ENCODE measurements at places on chromosomes 2 and 18. TPM values are rescaled to one million over a fixed set of nuclear protein-coding genes. Genes with fewer than 3 reads are reported as not detected.

The STPG4 gene
- not detected for polyA plus RNA-seq

The SIX3 gene
- not detected for polyA plus RNA-seq

The MOCOS gene
- polyA plus RNA-seq: 48.1 TPM

The PDCL3 gene
- polyA plus RNA-seq: 23.4 TPM

The TXNDC2 gene
- polyA plus RNA-seq: not detected

The ACVR1C gene
- polyA plus RNA-seq: 0.98 TPM

The C2orf81 gene
- polyA plus RNA-seq: 0.46 TPM

The MAPRE3 gene
- polyA plus RNA-seq: 26.5 TPM

- no peak for DNase-seq
These were observed 394.4 kb downstream of the SPAG16 start for GRCh38 chr2:213678437-213679218.

DNA sequence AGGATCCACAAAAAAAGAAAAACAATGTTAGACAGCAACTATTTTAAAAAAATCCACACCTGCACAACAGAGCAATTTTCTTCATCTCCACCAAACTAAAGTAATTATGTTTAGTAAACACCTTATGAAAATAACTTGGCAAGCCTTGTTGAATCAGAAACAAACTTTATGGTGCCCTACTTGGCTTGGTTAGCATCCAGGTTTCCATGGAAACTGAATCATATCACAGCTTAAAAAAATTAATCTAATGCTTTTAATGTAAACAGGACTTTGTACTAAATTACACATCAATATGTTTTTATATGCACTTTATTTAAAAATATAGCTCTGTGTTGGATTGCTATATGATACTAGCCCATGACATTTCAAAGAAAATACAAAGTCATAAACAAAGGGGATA lies 1882.4 kb downstream of the SUCLG1 start:
- DNase-seq: no peak

- DNase-seq: no peak
These were observed 6.5 kb upstream of the IL1R2 start for GRCh38 chr2:101985101-101985792.

DNA sequence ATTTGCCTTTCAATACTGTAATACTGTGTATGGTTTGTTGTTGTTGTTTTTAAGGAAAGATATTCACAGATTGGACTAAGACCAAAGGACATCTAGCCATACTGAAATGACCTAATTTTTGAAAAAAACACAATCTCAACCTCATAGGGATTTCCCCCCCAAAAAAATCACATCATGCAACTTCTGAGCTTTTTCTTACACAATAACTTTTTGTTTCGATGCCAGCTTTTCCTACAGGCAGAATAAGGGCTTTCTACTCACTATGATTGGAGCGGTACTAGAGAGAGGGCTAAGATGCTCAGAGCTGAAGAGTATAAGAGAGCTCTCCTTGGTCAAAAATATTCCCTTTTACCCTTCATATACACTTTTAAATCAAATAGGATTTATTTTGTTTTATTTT lies 32.4 kb upstream of the SLC3A1 start:
- DNase-seq: no peak

DNA sequence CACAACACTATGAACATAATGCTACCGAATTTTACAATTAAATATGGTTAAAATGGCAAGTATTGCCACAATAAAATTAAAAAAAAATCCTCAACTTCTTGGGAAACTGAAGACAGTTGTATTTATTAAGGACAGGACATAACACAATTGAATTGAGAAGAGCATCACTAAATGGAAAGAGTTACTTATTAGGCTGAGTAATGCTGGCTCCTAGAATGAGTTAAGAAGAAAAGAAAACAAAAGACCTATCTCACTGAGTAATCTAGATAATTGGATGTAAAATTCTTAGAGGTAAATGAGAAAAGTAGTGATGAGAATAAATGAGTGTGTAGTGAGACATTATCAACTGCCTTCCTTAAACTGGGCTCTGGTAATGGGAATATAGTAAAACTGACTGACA lies 121.7 kb downstream of the FSIP2 start:
- DNase-seq: no peak

DNA sequence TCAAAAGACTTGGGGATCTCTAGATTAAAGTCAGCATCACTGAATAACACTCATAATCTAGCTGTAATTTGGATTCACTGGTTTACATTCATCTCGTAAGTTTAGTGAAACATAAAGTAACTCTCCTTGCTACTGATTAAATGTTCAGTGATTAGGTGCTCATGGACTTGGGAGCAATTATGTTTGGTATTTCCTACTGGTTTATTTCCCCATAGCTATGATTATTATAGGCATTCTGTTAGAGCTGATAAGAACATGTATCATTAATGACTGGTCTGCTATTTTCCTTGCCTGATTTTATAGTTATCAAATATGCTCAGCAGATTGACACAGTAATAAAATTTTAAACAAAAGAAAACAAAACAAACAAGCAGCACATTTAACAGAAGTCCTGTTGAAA lies 334.7 kb upstream of the SLC8A1 start:
- no peak for DNase-seq

DNA sequence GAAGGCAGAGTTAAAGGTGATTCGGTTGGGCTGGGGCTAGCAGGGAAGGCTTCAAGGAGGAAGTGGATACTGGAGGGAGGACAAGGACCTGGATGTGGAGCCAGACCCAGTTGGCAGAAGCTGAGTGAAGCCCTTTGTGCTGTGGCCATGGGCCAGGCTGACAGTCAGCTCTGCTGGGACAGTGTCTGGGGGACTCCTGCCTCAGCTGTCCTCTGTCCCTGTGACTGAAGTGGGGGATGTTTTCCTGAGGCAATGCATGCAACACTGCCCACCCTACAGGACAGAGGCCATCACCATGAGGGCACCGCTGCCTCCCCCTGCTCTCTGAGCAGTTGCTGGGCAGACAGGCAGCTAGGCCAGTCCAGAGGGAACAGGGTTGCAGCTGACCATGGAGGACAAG lies 40.0 kb downstream of the ST8SIA5 start:
- no peak for DNase-seq

- DNase-seq: peak; percentile 68
These were observed 313.8 kb downstream of the PDE11A start for GRCh38 chr2:177758591-177759371.

- DNase-seq: no peak
These were observed 14.4 kb downstream of the CLEC4F start for GRCh38 chr2:70806013-70806412.

- DNase-seq: no peak
These were observed 469.6 kb downstream of the PID1 start for GRCh38 chr2:228801451-228801850.

- no peak for DNase-seq
These were observed 19.4 kb downstream of the STARD6 start for GRCh38 chr18:54338230-54338629.

GRCh38 chr18:11982981-11983380 lies 1.7 kb downstream of the IMPA2 start:
- DNase-seq: no peak

DNA sequence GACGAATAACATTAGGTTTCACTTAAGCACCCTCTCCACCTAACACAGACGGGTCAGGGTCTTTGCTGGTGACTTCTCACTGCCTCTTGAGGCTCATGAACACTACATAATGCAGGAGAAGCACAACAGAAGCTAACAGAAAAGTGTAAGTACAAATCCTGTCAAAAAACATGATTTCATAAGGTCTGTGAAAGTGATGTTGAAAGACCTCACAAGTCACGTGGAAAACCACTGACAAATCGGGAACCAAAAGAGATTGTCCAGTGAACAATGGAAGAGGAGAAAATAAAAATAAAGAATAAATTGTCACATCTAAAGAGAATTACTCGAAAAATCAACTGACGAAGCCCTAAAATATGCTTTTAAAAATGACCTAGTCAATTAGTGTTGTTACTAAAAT lies 14.0 kb downstream of the PSD4 start:
- DNase-seq: no peak

DNA sequence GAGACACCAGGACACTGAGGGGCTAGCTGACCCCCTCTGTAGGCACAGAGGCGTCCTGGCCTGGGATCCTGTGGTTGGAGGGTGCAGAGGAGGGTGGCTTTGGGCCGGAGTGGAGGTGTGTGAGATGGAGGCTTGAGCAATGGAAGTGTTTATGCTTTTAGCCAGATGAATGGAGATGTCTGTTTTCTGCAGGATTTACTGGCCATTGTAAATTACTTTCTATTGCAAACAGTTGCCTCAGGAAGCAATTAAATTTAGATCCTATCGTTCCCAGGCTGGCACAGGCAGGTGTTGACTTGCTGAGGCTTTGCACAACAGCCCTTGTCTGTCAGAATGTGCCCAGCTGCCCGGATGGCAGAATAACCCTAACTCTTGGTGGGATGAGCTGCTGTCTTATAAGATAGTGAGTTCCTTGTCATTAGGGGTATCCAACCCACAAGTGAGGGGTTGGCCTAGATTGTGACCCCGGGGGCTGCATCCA lies 1.8 kb upstream of the ARID5A start:
- no peak for DNase-seq

DNA sequence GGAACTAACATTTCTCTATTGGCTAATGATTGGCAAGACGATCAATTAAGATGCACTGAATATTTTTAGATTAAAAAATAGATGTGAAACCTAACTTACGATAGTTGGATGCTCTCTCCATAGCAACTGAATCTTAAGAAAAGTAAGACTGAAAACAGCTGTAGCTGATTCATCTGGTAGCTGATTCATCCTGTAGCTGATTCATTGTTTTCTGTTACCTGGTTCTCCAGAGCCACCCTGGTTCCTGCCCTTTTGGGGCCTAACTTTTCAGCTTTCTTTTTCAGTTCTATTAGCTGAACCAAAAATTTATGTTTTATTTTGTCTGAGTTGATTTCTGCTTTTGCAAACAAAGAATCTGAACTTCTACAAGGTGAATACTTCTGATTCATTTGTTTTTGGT lies 22.7 kb upstream of the SPR start:
- no peak for DNase-seq

GRCh38 chr18:24818441-24818840 lies 358.0 kb downstream of the HRH4 start:
- no peak for DNase-seq

DNA sequence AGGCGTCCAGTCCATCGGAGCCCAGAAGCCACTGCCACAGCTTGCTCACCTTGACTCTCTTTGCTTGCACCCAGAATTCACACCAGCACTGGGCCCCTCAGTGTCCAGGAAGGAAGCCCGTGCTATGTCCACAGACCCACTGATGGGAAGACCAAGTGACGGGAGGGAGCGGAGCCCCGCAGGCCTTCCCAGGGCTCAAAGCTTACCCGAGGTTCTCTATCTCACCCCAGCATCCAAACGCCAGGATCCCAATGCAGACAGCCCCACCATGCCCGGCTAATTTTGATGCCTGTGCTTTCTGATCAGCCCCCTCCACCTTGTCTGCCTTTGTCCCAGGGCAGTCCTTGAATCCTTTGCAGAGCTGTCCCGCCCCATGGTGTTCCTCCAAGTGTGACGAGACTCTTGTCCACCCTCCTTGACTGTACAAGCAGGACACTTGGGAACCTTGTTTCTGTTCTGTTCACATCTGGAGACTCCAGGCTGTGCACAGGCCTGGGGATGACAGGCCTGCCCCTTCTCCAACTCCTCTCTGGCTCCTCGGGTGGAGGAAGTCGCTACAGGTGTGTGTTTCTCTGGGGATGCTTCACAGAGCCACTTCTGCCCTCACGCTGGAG lies 12.0 kb downstream of the NPPC start:
- no peak for DNase-seq

DNA sequence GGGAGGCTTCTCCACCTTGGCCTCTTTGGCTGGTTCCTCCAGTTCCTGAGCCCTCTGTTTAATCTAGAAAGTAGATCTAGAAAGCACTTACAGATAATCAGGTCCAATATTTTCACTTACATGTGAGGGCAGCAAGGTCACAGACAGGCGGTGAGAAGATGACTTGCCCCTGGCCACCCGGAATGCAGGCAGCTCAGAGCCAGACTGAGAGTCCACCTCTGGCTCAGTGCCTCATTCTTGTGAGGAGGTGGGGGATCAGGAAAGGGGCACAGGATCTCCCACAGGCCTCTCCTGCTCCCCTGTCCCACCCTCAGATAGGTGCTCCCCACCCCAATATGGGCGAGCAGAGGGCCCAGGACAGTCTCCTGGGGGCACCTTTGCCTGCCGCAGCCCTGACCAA lies 5.8 kb downstream of the WNT6 start:
- no peak for DNase-seq

DNA sequence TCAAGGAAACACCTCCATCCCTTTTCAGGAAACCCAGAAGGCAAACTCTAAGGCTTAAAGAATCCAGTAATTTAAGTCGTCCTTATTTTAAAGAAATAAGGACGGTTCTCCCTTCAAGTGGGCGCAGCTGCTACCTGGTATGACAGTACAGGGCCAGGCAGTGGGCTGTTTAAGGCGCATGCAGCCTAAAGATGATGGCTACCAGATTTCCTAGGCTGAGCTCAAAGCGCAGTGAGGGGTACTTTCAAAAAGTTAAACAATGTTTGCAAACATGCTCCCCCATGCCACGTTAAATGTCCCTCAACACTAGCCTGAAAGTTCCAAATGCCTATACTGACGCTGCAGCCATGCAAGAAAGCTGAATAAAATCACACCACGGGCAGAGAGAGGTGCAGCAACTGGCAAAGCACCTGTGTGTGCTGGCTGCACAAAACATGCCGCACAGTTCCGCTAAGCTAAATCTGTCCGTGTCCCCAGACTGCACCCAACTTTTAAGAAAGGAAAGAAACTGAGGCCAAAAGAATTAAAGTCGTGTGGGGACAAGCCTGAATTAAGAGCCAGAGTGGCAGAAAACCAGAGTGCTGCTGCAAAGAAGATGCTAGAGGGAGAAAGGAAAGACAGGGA lies 583 bp downstream of the HIBCH start:
- DNase-seq: no peak

Data from adrenal gland (tissue), 19 donors.